ENCODE measurements at places on chromosomes 7 and 10. TPM values are rescaled to one million over a fixed set of nuclear protein-coding genes. Genes with fewer than 3 reads are reported as not detected.

DNA sequence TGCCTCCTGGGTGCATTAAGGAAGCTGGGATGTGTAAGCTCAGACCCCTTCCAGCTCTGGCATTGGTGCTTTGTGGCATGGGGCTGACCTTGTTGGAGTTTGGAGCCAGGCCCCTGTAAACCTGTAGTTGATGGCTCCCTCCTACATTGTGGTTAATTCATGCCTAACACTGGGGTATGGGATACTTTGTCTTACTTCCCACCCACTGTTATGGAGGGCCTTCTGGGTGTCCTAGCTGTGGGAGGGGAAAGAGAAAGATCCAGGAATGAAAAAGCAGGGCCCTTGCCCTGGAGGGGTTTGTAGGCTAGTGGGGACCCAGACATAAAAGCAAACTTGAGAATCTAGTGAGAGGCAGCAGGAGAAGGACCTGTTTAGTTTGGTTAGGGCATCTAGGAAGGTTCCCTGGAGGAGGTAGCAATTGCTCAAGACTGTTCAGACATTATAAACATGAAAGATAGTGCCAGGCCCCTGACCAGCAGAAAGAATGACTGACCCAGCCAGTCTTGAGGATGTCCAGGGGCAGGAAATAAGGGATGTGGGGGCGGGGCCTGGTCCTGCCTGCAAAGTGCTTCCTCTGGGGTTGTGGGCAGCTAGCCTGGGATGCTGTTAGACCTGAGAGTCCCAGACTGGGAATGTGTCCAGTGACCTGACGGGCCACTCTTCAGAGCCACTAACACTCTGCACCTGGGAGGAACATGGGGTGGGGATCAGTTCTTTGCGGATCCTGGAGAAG is 6.6 kb downstream of the ADAMTS14 start:
- no peak for DNase-seq

GRCh38 chr7:41735206-41735605 is 32.3 kb upstream of the INHBA start:
- no peak for DNase-seq

GRCh38 chr10:47223236-47223635 is 76.8 kb upstream of the GDF10 start:
- no peak for DNase-seq

DNA sequence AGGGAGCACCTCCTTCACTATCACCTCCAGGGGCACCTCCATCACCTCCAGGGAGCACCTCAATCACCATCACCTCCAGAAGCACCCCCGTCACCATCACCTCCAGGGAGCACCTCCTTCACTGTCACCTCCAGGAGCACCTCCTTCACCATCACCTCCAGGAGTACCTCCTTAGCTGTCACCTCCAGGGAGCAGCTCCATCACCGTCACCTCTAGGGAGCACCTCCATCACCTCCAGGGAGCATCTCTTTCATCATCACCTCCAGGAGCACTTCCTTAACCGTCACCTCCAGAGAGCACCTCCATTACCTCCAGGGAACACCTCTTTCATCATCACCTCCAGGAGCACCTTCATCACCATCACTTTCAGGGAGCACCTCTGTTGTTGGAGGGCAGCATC is 103.0 kb downstream of the DNAJB6 start:
- no peak for DNase-seq

DNA sequence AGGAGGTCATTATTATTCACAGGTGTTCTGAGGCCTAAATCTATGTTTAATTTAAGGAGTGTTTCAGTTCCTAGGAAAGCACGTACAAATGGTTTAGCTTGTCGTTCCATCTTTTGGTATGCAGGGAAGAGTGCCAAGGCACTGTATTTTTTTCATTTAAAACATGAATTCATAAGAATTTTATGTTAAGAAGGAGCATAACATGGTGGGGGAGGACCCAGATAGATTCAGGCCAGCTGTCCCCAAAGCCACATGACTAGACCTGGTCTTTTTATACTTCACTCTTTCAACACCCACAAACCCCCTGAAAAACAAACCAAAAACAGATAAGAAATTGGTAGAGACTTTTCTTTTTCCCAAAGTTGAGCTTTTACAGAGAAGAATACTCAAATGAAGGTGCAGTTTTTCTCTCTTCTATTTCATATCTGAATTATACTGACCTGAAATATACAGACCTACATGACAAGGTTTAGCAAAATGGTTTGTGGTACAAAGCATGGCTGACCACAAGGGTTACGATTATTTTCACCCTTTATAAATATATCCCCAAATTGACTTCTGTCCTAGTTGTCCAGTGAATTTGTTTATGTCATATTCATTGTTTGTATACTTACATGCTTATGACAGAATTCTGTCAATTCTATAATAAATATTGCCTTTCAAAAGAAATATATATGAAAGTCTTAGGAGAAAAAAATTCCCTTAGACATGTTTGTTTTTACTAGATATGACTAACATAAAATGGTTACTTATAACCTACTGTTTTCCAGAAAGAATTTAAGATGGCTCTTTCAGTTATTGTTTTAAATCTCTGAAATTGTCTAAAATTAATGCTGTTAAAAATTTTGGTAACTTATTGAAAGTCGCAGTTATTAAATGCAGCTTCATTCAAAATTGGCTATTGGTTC is 71.3 kb downstream of the AP3M1 start:
- DNase-seq = no peak

DNA sequence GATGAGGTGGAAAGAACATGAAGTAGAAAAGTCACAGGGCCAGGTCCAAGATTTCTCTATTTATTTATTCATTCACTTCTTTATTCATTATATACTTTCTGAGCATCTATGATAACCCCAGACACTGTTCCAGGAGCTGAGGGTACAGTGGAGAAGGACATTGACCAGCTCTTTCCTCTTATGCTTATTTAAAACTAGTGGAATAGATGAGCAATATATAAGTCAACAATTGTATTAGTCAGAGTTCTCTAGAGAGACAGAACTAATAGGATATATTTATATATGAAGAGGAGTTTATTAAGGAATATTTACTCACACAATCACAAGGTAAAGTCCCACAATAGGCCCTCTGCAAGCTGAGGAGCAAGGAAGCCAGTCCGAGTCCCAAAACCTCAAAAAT is 15.0 kb upstream of the GPR37 start:
- DNase-seq = no peak

- DNase-seq = no peak
These were observed 11.2 kb downstream of the BTBD16 start for GRCh38 chr10:122282253-122282671.

DNA sequence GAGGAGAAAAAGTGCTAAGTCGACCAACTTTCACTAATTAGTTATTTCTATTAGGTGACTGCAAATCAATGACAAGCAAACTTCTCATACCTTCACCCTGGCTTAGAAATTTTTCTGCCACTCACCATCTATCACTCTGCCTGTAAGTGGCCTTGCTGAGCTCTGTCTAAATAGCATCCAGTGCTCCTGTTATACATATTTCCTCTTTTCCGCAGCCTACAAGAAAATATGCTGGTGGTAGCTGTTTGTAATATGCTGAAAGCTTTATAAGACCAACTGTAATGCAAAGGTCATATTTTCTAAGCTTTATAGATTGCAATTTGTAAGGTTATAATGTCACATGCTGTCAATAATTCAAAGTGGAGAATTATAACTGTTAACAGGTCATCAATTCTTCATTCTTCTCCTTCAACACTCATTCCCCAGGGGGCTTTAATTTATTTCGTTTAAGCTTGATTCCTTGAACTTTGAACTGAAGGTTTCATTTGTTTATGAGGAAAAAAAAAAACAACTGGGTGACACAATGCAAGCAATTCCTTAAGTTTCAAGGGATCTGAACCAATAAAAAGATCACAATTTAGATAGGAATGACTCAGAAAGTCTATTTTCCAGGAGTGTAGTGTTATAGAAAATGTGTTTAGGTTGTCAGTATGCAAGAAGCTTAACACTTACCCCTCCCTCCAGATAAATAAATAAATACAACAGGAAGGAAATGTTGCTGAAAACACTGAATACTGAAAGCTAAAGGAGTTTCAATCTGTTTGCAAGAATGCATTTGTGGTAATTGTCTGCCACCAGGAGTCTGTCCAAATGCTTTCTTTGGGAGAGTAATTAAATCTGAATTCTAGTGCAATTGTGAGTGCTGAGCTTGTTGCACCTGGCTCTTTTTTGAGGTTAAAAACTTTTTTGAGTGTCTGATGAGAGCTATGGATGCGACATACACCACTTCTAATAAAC is 183.7 kb downstream of the SORCS1 start:
- DNase-seq = no peak

DNA sequence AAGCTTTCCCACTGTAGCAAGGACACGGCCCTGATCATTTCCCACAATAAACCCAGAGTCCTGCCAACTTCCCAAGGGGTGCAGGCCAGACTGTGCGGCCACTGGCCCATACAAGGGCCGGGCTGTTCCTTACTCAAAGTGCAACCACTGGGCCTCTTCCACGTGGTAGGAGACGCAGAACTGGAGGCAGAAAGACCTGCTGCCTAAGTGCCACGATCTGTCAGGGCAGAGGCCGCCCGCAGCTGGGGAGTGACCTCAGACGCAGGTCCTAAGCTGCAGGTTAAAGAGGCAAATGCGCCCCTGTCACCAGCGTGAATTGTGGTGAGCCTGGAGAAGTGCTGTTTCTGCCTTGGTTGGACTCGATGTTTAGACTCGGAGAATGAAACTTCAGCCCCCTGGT is 26.2 kb downstream of the GPER1 start:
- DNase-seq = no peak

DNA sequence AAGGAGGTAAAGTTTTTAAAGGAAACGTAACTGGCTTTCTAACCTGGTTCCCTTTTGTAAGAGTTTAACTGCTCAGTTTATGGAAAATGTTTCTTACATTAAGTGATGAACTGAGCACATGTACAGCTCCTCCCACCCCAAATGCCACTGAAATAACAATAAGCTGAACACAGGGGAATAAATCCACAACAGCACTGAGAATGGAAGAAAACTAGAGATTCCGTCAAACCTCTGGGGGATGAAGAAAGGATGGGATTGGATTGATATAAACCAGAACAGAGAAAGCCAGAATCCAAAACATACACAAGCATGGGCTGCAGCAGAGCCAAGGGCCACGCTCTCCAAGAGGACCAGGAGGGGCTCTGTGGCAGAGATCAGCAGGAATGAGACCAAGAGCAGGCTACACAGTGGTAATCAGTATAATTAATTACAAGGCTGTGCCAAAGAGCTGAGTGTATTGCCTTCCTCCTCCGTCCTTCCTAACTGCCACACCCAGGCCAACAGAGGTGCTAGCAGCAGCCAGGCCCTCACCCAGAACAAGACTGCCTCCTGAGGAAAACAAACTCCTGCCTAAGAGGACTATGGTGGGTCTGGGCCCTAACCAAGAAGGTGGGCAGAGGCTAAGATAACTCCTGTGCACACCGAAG is 73.9 kb downstream of the KIAA1549 start:
- no peak for DNase-seq

CTAGE8 gene
- total RNA-seq = 1.9 TPM

LRRC18 gene
- total RNA-seq = not detected

SLC26A3 gene
- total RNA-seq = not detected

STRIP2 gene
- 6.9 TPM for total RNA-seq
